ENCODE measurements at places on chromosomes 1 and 21.

DNA sequence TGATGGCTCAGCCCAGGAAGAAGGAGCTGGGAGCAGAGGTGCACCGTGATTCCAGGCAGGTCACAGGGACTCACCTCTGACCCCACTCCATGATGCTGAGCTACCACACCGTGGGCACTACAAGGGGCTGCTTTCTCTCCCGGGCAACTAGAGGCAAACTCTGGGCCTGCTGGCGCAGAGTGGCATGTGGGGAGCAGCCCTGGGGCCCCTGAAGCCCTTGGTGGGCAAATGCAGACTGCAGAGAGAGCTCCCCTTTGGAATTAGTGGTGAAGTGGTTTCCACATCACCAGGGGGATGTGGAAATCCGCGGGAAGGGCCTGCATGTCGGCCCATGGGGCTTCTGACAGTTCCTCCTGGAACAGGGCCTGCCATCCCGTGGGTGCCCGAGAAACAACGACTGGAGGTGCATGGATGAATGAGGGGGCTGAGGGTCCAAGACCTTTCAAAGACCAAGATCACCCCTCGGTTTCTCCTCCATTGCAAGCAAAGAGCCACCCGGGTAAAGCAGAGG lies 11.8 kb upstream of the MMEL1 start:
- DNase-seq = no peak

GRCh38 chr1:10870493-10871096 lies 74.1 kb upstream of the CASZ1 start:
- no peak for DNase-seq

DNA sequence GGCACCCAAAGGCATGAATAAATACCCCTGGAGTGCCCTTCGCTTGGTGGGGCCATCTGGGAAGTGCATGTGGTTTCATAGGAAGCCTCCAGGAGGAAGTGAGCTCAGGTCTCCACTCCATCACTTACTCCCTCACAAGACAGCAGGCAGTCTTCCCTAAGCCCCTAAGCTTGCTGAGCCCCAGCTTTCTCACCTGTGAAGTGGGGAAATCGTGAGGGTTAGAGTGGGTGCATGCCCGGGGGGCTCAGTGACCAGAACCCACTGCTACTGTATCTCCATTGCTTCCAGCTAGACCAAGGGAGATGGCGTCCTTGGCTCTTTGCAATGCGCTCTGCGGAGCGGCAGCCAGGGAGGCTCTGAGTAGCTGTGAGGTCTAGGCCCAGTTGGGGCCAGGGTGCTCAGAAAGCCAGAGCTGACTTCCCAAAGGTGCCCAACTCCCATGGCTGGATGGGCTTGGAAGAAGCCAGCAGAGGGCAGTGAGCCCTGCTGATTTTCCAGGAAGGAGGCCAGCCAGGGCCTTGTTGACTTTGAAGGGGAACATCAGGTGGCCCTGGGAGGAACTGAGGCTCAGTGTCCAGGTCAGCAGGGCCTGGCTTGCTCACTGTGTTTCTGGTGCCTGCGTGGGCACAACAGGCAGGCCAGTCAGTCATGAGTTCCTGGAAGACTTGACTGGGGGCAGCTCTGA lies 27.3 kb downstream of the CDCP2 start:
- DNase-seq = no peak

DNA sequence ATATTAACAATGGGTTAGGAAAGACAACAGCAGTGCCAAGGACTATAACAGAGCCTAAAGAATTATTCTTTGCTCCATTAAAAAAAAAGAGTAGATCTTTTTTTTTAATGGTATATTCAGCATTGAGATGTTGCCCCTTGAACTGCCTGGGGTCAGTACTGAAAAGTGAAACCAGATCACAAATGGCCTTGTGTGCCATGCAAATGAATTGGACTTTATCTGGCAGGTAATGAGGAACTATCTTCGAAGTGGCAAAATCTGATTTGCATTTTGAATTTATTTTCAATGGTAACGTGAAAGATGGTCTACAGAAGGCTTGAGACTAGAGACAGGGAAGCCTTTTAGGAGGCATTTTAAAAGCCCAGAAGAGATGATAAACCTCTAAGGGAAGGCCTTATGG lies 21.4 kb upstream of the PKN2 start:
- DNase-seq = no peak

DNA sequence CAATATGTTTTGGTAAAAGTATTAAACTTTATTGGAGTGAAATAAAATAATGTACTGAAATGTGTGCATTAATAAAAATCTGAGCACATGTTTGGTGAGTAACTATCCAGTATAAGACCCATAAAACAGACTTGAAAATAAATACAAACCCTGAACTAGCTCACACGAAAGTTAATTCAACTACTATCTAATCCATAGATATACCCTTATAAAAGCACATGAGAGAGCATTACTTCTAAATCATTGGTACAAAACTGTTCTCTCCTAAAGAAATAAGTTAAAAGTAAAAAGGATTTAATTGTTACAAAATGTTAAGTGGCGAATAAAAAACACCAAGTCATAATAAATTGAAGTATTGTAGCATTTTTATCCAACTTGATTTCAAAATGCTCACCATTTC lies 295.6 kb downstream of the PTPRC start:
- no peak for DNase-seq

DNA sequence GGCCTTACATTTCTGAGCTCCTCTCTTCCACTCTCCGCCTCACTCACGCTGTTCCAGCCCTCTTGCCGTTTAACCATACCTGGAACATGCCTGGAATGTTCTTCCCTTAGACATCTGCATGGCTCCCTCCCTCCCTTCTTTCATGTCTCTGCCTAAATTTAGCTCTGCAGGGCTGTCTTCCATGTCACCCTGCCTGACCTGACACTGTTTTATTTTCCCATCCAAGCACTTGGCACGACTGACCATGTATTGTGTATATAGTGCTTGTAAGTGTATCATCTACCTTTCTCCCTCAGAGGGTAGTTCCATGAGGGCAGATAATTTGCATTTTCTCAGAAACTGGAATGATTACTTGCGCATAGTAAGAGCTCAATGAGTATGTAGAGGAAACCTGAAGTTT lies 47.3 kb downstream of the ST6GALNAC3 start:
- DNase-seq = no peak

DNA sequence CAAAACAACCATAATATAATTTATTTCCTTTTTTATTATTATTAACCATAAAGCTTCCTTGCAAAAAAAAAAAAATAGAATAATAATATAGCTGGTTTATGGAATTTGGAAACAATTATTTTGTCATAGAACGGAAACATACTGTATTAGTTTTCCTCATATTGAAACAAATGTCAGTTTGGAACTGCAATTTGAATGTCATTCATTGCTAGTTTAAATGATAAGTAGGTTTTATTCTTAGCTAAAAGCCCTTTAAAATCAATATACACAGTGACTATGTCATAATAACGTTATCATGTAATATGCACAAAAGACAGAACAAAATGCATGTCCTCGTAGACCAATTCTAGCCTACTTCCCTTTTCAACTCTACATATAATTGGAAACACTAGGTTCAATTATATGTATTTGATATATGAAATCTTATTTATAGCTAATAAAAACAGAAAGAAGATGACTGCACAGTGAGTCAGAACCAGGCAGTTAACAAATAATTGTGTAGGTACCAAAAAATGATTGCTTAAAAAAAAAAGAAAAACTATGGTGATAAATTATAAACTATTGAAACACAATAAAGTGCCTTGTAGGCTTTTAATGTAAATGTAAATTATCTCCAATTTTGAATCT lies 85.2 kb upstream of the EXO1 start:
- DNase-seq = no peak

DNA sequence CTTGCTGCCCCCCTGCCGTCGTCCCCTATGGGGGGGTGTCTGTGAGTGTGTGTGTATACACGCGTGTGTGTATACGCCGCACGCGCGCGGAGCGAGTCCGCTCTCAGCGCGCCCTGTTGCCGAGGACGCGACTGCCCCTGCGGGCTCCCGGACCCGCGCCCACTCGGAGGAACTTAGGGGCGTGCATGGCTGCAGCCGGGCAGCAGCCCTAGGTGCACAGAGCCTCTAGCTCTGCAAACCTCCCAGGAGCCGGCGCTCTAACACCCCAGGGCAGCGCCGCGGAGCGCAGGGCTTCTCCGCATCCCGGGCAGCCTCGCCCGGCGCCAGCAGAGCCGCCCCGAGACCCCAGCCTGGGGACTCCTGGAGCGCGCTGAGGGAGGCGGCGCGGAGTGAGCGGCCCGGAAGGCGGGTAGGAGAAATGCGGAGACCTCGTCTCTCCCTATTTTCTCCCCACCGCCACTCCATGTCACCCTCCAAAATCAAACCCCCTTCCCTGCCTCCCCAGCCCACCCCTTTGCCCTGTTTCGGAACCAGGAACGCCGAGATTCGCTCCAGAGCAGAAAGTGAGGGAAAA lies 574 bp downstream of the ITPKB start:
- peak; percentile 16 for DNase-seq

- DNase-seq = peak; percentile 86
Observed at GRCh38 chr1:115056395-115056798, 26.8 kb downstream of the TSHB start.

- DNase-seq = peak; percentile 83
Observed at GRCh38 chr1:228084325-228084724, 1.8 kb downstream of the ARF1 start.

DNA sequence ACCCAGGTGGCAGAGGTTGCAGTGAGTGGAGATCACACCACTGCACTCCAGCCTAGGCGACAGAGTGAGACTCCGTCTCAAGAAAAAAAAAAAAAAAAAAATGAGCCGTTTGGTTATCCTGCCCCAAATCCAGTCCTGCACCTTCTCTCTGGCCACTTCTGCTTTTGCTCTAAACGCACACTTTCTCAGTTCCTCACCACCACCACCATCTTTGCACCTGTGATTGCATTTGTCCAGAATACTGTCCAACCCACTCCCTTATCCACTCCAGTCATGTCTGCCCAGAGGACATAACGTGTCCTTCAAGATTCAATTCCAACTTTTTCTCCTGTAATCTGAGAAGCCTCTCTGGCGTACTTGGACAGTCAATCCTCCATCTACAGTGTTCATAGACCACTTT lies 2.2 kb upstream of the NEK2 start:
- no peak for DNase-seq

DNA sequence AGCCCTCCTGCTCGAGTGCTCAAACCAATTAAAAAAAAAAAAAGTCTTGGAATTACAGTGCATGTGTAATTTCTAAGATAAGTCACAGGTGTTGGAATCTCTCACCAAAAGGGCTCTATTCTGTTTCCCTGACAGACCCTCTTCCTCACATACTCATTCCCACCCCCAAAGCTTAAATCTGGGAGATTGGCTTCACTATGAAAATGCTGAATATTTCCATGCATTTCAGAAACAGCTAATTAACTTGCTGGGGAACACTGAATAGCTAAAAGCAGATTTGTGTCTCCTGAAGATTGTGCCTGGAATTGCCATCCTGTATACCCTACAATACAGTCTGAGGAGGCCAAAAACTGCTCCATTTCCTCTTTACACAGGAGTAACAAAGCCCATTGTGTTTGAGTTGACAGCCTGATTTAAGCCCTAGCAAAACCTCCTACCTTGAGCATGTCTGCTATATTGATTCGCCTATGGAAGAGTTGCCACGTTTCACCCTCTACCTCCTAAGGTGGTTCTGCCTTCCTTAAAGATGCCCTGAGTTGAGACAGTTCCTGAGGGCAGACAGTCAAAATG lies 1.4 kb upstream of the PIK3R3 start:
- no peak for DNase-seq

- DNase-seq = no peak
Observed at GRCh38 chr1:52633291-52633754, 355 bp downstream of the SHISAL2A start.

GRCh38 chr1:41362357-41362721 lies 1.1 kb downstream of the FOXO6 start:
- no peak for DNase-seq

DNA sequence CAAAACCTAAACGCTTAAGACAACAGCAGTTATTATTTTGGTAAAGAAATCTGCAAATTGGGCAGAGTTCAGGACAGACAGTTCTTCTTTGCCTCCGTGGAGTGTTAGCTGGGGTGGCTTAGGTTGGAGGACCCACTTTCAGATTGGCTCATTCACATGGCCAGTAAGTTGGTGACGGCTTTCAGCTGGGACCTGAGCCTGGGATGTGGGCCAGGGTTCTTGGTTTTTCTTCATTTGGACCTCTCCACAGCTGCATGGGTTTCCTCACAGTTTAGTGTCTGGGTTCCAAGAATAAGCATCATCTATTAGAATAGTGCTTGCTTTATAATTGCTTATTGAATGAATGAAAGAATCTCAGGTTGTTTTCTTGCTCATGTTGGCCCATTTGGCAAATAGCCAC lies 72.2 kb downstream of the ATF6 start:
- peak; percentile 46 for DNase-seq

DNA sequence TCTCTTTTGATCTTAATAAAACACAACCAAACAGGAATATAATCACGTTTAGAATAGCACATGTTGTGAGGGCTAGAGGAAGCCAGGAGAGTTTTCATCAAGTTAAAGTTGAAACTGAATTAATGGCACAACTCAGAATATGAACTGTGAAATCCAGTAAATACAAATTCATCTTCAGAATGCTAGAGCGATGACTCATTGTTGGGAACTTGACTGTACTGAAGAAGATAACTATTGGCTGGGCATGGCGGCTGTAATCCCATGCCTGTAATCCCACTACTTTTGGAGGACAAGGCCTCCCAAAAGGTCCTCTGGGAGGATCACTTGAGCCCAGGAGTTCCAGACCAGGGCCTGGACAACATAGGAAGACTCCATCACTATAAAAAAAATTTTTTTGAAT lies 8.8 kb downstream of the SYF2 start:
- DNase-seq = peak; percentile 43

- DNase-seq = no peak
Observed at GRCh38 chr1:244755673-244756072, 79.8 kb upstream of the COX20 start.

DNA sequence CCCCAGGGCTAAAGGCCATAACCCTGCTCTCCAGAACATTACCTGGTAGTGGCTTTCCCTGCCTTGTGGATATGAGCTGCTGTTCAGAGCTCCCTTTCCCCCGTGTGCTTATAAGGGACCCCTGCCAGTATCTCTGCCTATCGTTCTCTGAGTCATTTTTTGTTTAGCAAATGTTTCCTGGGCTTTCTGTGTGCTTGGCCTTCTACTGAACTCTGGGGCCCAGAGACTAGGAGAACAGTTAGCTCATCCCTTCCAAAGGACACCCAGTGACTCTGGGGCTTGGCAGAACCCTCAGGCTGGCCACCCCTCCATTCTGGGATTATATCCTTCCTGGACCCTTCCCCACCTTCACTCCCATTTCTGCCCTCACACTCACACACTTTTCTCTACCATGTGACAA lies 80.8 kb upstream of the POU3F1 start:
- DNase-seq = no peak

DNA sequence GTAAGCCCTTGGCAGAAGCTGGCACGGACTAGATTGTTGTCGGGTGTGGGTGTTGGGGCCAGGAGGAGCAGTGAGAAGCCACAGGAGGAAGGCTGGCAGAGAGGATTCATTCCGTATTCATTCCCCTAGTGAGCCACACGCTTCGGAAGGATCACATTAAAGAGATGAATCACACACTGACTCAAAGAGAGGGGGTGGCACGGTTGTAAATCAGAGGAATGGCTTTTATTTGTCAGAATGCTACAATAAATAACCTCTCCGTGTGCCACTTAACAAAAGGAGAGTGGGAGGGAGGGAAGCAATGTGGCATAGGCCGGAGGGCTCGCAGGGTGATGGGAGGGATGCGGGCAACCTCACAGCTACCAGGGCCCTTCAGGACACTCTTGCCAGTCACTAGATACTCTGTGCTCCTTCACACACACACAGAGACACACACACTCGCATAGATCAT lies 135.5 kb downstream of the HIVEP3 start:
- peak; percentile 86 for DNase-seq
